ENCODE measurements at places on chromosomes 6 and 20.
A peak's percentile ranks its signal among the peaks of the same experiment; 100 is the strongest.

- DNase-seq, result no peak
Observed at GRCh38 chr6:39202166-39202565, 27.1 kb downstream of the KCNK5 start.

DNA sequence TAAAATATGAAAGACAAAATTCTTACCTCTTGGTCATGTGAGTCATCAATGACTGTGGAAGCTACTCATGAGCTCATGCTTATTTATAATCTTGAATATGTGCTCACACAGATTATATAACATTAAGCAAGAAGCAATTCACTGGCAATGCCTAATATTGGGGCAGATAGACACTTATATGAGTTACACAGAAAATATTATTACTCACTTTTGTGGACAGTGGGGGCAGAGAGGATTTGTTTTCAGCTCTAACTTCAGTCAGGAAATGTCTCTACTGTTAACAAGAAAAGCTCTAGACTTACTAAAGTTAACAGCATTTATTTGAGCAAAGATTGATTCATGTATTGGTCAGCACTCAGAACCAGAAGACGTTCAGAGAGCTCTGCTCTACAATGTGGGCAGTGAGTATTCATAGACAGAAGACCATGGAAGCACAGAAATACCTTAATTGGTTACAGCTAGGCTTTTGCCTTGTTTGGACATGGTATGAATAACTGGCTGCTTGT lies 85.8 kb upstream of the AHI1 start:
- DNase-seq, result no peak

- DNase-seq, result no peak
Observed at GRCh38 chr6:134707342-134708031, 242.4 kb downstream of the ALDH8A1 start.

- DNase-seq, result peak; percentile 13
Observed at GRCh38 chr20:13029687-13030375, 21.1 kb downstream of the SPTLC3 start.

GRCh38 chr6:166745801-166746668 lies 119.0 kb upstream of the RPS6KA2 start:
- DNase-seq, result no peak

DNA sequence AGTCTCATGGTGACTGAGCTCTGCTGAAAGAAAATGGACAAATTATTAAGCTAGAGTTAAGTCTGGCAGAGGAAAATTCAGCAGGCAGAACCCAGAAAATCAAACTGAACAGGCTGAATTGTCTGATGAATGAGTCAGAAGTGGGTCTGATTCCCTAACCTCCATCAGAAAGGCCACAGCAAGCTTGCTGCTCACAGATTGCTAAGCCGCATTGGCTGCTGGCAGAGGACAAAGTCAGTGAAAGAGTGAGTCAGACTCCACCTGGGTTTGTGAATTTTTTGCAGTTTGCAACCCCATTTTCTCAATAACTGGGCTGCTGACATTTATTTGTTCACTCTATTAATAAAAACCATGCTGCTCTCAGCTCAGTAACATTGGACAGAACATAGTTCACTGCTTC lies 191.3 kb downstream of the EPM2A start:
- DNase-seq, result no peak

GRCh38 chr6:154484942-154485341 lies 25.5 kb downstream of the CNKSR3 start:
- no peak for DNase-seq

DNA sequence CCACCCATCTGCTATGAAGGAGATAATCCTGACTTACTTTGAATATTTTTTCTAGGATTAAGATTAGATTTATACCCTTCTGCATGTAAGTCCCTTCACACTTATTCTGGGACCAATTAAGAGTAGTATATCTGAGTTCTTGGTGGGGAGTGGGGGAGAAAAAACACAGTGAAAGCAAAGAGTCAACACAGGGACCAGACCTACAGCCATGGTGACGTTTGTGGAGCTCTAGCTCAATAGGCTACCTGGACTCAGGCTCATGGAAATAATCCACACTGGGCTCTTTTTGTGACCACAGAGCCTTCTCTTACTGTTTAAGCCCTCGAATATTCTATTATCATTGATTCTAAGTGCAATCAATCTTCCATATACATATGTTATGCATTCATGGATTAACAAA lies 491.4 kb downstream of the LMBRD1 start:
- DNase-seq, result no peak

DNA sequence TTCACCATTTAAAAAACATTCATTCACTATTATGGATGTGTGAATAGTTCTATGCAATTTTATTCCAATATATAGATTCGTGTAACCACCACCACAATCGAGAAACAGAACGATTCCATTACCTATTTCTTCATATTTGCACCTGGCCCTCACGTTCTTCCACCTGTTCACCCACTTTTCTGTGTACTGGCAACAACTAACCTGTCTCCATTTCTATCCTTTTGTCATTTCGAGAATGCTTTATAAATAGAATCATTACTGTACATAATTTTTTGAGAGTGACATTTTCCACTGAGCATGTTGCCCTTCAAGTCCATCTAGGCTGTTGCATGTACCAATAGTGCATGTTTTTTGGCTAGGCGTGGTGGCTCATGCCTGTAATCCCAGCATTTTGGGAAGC lies 23.2 kb upstream of the STX11 start:
- no peak for DNase-seq

Measured in activated CD8-positive, alpha-beta T cell treated with anti-CD3 and anti-CD28 coated beads for 36 hours (primary cell).